ELR (cell line): ENCODE measurements at places on chromosomes 12 and 14.

- DNase-seq, result no peak
Observed at GRCh38 chr12:100251917-100252316, 15.0 kb downstream of the DEPDC4 start.

DNA sequence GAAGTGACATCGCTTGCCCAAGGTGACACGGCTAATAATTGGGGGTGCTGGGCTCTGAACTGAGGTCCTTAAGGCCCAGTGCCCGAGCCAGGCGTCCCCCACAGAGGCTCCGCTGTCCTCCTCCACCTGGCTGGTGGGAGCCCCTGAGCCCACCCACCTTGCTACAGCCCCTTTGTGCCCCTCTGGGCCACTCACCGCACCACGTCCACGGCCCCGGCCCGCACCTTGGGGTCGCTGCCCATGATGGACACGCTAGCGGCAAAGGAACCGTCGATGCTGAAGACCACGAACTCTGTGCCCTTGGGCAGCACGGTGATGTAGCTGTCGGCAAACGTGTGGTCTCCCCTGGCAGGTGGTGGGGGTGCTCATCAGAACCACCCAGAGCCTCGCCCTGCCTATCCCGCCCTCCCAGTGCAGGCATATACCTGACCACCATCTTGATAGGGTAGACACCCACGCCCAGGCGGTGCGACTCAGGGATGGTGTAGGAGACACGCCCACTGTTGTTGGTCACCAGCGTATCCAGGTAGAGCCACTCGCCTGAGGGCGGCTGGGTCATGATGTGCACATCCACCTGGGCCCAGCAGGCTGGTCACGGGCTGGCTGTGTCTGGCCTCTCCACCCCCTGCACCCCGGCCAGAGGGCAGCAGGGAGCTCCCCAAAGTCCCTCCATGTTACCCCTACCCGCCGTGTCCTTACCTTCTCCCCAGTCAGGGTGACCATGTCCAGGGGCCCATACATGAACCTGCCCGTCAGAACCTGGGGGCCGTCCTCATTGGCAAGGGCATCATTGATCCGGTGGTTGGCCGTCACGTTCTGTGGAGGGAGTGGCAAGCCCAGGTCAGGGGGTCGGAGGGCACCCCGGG lies 6.8 kb downstream of the ARL6IP4 start:
- no peak for DNase-seq

GRCh38 chr12:94405413-94406116 lies 54.1 kb downstream of the CEP83 start:
- no peak for DNase-seq

DNA sequence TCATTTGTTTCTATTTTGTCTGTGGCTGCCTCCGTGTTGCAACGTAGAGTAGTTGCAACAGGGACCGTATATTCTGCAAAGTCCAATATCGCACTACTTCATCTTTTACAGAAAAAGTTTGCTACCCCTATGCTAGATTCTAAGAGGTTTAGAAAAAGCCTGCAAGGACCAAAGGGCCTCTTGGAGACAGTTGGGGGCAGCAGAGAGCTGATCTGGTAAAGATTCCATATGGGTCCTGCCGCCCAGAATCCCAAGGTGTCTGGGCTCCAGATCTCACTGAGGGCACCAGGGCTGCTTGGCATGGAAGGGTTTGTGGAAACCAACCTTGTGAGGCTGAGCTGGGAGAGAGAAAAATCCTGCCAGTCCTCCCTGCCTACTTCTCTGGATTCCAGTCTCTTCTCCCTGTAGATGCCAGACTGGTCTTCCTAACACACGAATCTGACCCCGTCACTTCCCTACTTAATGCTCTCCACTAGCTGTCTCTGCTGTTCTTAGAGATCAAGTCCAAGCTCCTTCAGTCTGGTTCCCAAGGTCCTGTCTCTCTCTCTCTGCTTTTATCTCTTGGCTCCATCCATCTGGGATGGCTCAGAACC lies 74.6 kb downstream of the GLRX5 start:
- DNase-seq, result peak; percentile 68

DNA sequence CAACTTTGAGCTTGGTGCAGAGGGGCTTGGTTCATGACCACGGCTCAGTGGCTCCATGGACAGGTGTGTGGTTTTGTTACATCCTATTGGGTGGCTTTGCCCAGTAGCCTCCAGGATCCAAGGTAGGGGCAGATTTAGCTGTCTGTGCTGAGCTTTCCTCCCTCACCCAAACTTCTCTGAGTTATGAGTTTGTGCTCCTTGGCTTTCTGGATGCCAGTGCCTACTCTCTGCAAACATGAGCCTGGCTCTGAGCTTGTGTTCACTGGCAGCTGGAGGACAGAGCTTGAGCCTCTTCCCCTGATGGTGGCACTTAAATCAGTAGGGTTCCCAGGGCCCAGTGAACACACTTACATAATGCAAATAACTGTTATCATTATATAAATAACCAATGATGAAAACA lies 45.3 kb upstream of the HECTD1 start:
- DNase-seq, result no peak

- no peak for DNase-seq
Observed at GRCh38 chr12:109621211-109621694, 47.7 kb downstream of the MVK start.

GRCh38 chr12:6535960-6536847 lies 1.9 kb downstream of the GAPDH start:
- peak; percentile 24 for DNase-seq

- no peak for DNase-seq
Observed at GRCh38 chr12:114395233-114395632, 10.7 kb downstream of the TBX5 start.

GRCh38 chr14:32341947-32342846 lies 13.1 kb downstream of the AKAP6 start:
- DNase-seq, result no peak

- DNase-seq, result no peak
Observed at GRCh38 chr14:101557811-101558738, 3.2 kb upstream of the DIO3 start.

- peak; percentile 59 for DNase-seq
Observed at GRCh38 chr12:75560167-75560566, 48.8 kb upstream of the KRR1 start.

DNA sequence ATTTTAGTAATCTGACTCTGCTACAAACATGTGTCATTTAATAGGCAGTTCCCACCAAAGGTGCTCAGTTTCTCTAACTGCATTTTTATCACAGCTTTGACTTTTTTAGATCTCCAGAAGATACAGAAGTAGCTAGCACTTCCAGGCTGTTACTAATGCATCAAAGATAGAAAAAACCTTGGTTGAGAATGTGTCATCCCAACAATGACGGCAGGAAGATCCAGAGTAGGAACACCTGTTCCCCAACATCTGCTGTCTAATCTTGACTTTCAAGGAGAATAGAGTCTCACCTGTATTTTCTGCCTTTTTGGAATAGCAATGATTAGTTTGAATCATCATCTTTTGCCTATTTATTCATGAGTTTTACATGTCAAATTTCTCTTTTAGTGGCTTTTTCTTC lies 45.0 kb downstream of the ARMH4 start:
- no peak for DNase-seq

DNA sequence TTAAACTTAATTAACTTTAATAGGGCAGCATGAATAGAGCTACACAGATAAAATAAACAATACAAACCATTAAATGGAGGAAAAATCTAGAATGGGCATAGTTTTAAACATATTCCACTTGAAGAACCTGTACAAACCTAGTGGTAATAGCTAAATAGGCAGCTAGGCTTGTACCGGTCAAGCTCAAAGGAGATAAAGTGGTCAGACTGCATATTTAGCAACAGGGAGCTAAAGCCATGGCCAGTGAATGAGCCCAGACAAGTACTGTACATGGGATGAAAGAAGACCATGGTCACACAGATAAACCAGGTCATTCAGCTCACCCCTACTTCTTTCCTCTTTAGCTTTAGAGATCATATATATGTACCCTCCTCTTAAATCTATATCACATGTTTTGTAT lies 186.6 kb upstream of the KRR1 start:
- DNase-seq, result no peak

GRCh38 chr14:79424462-79424861 lies 786.8 kb downstream of the DIO2 start:
- no peak for DNase-seq

DNA sequence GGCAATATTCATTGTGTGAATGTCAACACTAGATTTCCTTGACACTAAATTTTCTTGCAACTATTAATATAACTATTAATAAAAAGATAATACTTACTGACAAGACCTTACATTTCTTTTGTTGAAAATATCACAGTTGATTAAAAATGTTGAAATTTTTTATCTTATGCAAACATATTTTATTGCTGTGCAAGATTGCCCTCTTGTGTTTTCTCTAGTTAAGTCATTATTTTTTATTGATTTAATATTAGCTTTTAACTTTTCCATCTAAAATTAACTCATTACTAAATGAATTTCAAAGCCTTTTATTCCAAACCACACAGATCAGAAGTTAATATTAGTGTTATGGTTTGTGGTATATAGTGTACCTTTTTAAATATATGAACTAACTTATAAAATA lies 11.7 kb upstream of the NAA30 start:
- peak; percentile 53 for DNase-seq

- DNase-seq, result peak; percentile 51
Observed at GRCh38 chr14:74290415-74290814, 12.3 kb downstream of the ABCD4 start.

GRCh38 chr12:109875572-109876131 lies 4.7 kb downstream of the GLTP start:
- no peak for DNase-seq

DNA sequence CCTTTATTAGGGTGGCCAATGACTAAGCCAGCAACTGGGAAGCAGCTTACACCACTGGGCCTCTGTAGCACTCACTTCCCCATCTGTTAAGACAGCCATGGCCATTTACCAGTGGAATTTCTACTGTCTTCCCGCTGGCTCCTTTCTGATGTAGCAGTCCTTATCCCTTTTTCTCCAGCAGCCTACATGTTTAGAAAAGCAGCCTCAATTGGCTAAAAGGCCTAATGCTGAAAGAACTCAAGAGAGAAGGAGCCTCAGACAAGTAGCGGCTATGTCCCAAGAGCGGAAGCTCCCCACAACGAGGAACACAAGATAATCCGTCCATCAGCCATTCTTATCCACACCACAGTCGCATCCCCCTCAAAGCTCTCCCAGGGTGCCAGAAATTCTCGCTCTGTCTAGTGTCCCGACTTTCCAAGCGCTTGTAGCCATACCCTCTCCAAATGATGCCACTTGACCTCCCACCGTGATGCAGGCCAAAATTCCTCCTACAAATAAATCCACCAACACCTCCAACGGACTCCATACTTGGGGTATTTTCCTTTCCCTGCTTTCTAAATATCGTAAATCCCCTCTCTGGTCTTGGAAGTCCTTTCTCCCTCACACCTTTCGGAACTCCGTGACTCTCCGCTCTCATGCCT lies 624 bp downstream of the M6PR start:
- peak; percentile 49 for DNase-seq

DNA sequence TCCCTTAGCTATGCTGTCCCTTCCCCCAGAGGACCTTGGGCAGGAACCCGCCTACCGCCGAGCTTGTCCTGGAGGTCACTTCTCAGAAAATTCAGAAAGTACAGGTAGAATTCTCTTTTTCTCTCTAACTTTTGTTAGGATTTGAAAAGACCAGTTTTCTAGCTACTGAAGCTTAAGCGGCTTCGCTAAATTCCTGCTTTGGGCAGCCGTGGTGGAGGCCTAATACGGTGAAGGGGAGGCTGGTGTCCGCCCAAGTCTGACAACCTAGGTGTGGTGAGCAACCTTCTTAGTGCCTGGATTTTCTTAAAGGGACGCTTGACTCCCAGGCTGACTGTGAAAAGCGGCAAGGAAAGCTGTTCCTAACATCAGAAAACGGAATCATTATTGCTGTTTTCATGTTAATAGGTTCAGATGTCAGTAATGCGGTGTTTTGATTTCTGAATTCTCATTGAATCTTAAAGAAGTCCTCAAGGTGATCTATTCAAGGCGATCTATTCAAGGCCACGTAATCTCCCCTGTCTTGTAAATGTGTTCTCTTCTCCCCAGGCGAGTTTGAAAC lies 835 bp downstream of the FGD4 start:
- peak; percentile 10 for DNase-seq

- DNase-seq, result peak; percentile 26
Observed at GRCh38 chr14:69547701-69548348, 26.8 kb downstream of the CCDC177 start.

GRCh38 chr14:33914676-33915516 lies 36.0 kb downstream of the EGLN3 start:
- DNase-seq, result peak; percentile 39

- DNase-seq, result peak; percentile 72
Observed at GRCh38 chr12:89825591-89826449, 117.2 kb upstream of the ATP2B1 start.
